Posterior vena cava (tissue), 2 donors: ENCODE measurements at places on chromosomes 12 and 14.

GRCh38 chr14:55451398-55451797 lies 11.0 kb upstream of the TBPL2 start:
- no peak for DNase-seq

GRCh38 chr14:96797582-96798349 lies 584 bp downstream of the VRK1 start:
- peak; percentile 66 for DNase-seq

DNA sequence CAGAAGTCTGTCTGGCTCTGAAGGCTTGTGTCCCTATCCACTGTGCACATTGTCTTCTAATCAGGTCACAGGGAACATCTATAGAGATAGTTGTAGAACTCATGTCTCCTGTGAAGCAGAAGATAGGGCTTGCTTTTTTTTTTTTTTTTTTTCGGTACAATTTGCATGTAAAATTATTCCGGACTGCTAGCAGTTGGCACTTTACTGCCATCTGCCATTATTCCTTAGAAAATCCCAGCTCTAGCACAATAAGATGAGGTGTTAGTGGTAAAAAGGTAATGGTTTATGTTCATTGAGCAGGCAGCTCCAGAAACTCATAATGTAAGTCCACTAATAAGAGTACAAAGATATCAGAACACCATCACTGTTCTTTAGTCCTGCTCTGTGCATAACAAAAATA lies 8.7 kb downstream of the MYRFL start:
- DNase-seq: no peak

- no peak for DNase-seq
Measured at GRCh38 chr12:100265732-100266584, 921 bp downstream of the DEPDC4 start.

GRCh38 chr14:81565441-81566290 lies 32.0 kb upstream of the SEL1L start:
- DNase-seq: no peak

- no peak for DNase-seq
Measured at GRCh38 chr12:130573766-130574165, 142.3 kb downstream of the RIMBP2 start.

DNA sequence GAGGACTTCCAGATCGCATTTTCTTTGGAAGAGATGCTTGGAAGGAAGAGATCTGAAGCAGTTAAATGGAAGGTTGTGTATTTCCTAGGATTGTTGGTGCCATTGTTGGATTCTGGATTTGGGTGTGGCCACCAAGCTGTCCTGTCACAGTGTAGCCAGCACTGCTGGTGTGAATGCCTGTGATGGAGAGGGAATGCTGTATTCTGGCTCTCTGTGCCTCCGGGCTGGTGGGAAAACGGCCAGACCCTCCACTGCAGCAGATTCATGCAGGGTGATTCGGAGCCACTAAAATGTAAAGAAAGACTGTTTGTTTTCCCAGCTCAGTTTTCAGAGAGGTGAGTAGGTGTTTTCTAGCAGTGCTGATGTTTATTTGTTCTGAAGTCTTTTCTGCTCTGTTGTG lies 30.7 kb upstream of the MANSC4 start:
- no peak for DNase-seq

DNA sequence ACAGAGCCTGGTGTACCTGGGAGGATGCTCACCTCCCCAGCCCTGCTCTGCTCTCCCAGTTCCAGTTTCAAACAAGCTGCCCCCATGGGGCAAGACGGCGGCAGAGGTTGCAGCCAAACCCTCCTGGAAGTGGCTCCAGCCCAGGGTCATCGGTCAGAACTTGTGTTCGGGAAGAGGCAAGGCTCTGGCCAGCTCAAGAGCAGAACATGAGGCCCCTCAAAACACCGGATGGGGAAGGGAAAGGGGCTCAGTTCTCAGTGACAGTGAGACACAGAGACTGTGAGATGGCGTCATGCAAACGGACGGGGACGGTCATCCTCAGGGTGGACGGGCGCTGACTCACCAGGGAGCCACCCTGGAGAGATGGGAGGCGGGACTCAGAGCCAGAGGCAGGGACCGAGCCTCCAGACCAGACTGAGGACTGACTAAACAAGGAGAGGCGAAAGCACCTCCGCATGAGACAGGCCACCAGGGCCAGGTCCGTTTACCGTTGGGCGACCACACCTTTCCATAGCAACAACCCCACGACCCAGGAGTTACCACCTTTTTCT lies 63.9 kb upstream of the GALNT9 start:
- DNase-seq: peak; percentile 72

- peak; percentile 30 for DNase-seq
Measured at GRCh38 chr14:98914942-98915341, 357.1 kb downstream of the BCL11B start.

DNA sequence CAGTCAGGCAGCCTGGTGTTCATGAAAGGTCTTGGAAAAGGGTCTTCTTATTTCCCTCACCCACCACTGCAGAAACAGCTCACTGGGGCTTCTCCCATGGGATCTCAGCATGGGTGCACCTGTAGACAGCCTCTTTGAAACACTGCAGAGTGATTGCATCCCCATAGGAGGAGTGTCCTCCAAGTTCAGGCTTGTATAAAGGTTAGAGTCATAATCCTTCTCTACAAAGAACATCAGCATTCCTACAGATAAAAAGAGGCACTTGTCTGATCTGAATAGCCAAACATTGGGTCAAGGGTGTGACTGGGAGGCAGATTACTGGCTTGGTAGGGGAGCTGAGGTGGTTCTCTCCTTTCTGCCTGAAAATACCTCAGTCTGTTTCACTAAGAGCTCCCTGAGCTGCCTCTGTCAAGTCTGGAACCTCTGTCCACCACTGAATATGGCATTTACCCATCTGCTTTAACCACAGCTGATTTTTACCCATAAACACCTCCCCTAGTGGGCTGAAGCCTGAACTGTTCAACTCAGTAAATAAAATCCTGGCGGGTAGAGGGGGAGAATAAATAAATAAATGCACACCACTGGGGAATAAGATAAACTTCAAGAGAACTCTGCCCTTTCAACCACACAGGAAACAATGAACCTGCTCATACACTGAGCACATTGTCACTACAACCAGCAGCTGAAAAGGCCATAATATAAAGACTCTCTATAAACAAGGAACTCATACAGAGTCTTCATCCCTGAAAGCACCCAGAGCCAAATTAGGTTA lies 120.7 kb upstream of the SCAF11 start:
- no peak for DNase-seq

DNA sequence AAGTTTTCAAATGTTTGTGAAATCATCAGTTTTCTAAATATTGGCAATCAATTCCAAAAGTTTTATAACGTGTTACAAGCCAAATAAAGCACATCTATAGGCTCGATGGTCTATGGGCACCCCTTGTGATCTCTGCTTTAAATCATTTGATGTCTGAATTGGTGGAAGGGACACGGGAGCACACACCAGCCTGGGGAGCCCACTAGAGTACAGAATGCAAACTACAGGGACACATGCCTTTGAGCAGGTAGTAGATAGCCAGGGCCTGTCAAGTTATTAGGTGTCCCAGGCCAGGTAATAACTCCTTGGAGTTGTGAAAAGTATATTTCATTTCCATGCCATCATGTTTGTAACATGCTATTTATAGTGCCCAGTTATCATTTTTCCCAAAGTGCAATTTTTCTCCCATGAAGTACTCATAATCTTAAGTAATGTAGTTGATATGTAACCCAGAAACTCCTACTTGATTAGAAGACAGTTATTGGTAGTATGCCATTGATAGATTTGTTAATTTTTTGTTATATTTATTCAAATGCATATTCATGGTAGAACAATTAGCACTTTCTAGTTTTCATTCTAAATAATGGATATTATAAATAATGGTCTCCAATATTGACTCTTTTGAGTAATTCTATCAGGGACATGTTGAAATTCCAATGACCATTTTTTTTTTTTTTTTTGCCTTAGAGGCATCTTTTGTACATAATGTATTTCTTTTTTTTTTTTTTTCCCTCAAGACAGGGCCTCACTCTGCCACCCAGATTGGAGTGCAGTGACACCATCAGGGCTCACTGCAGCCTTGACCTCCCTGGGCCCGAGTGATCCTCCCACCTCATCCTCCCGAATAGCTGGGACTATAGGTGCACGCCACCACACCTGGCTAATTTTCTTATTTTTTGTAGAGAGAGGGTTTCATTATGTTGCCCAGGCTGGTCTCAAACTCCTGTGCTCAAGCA lies 96.9 kb upstream of the FGD4 start:
- no peak for DNase-seq

DNA sequence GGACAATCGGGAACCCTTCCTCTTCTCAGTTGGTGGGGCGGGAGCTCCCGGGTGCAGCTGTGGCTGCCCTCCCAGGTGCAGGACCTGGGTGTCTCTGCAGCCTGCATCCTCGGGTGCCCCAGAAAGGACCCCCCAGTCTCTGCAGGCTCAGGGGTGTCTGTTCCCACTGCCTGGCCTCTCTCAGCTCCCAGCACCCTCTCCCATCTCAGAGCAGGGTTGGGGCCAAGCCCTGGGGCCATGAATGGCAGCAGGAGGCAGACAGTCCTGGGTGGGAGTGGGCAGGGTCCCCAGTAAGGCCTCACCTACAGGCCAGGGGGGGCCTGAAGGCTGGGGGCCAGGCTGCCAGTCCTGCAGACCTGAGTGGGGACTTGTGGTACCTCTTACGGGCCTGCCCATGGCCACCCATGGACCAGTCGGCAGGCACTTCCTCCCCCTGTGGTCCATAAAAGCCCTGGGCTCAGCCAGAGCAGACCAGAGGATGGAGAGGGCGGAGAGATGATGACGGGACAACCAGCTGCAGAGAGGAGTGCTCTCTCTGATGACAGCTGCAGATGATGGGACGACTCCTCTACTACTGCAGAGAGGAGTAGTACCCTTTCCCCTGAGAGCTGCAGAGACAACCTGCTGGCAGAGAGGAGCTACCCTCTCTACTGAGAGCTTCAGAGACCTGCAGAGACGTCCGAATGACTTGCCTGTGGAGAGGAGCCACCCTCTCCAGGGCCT lies 26.6 kb downstream of the TCHP start:
- peak; percentile 58 for DNase-seq

DNA sequence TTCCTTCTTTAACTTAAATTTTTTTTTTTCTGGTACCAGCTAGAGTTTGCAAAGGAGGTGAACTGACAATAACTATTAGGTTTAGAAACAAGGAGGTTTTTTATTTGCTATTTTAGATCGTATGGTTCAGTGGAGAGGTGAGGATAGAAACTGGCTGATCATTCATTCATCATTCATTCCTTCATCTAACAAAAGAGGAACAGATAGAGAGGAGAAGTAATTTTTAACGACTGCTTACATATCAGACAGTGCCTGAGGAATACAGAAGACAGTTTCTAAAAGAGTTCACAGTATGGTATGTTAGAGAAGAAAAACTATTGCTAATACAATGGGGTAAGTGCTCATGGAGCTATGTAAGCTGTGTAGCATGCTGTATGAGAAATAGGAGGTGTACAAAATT lies 111.1 kb downstream of the ERC1 start:
- DNase-seq: no peak

GRCh38 chr12:128008341-128008740 lies 258.6 kb upstream of the TMEM132C start:
- no peak for DNase-seq

DNA sequence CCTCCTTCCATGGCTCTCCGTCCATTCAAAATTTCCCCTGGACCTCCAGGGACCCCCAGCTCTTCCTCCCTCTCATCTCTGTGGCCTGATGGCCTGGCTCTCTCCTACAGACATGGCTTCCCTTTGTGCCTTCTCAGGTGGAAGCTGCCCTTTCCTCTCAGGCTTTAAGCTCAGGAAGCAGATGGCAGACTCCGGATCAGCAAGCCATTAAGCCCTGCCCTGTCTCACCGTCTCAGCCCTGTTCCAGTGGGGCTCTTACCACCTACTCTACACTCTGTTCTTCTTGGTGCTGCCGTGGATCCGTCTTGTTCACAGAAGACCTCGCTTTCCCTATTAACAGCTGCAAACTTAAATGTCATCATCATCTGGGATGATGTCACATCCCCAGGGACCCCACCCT lies 33.1 kb downstream of the NPC2 start:
- no peak for DNase-seq

DNA sequence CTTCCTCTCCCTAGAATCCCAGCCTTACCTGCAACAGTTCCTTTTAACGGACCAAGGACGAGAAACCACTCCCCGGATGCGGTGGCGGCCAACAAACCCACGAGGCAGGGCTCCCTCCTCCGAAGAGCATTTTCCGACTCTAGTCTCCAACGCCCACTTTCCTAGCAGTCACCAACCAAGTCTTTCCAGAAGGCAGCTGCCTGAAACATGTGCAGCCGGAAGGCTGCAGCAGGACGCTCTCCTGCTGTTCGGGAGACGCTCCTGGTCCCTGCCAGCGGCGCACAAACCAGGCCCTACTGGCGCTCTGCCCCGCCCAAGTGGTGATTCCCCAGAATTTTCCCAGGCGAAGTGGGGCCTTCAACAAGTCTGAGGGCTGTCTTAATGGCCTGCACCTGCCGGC lies 21.1 kb upstream of the ADAM20 start:
- peak; percentile 64 for DNase-seq

GRCh38 chr12:15151161-15152091 lies 69.8 kb downstream of the RERG start:
- DNase-seq: no peak

DNA sequence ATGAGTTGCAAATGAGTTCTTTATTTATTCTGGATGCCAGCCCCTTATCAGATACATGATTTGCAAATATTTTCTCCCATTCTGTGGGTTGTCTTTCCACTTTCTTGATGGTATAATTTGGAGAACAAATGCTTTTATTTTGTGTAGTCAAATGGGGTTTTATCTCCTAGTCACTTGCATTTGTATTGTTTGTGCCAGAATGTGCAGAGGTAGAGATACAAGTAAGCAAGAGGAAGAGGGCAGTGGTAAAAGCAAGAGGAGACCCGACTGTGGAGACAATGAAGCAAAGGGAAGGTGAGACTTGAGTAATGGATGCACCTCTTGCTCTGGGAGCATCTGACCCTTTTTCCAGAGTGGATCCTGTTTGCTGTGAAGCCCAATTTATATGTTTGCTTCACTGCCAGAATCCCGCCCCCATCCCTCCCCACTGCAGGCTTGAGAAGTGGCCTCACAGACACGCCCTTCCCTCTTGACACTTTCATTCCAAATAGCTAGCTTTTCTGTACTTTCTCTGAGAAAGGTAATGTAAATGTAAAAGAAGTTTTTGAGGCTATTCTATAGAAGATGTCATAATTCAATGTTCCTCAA lies 786 bp upstream of the PFKM start:
- no peak for DNase-seq

DNA sequence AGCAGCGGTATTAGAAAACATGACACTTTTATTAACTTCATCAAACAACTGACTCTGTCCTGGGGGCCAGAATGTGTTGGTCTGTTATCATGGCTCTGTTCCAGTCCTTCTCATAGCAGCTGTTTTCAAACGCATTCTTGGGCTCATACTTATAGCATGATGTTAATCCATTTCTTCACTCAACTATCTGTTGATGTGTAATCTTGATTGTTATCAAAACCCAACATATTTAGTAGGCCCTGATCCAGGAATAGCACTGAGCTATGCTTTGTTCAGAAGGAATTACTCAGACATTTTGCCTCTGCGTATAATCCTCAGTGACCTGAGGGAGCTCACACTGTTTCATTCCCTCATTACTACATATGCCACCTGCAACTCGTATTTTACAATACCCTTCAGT lies 315.9 kb downstream of the BMP4 start:
- no peak for DNase-seq

- DNase-seq: no peak
Measured at GRCh38 chr12:42786400-42787148, 197.0 kb upstream of the PRICKLE1 start.
